ENCODE measurements at places on chromosomes 7 and 10.

- peak; percentile 72 for DNase-seq
Measured at GRCh38 chr10:4127518-4128315, 342.7 kb upstream of the KLF6 start.

DNA sequence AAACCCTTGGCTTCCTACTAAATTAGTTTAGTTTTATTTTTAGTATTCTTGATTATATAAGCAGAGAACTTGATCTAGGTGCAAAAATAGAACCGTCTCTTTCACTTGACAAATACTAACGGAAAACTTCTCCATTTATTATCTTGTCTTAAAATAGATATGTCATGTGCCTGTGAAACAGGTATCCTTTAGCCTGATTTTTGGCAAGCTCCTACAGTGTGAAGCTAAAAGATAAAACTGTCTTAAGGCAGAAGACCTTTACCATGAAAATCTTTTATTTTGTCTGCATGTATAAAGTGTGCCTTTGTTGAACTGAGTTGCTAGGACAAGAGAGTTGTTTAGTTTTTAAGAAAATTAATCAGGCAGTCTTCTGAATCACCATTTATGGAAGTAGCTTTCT lies 90.6 kb downstream of the CYP51A1 start:
- peak; percentile 9 for DNase-seq

- no peak for DNase-seq
Measured at GRCh38 chr7:25287291-25287690, 59.0 kb upstream of the NPVF start.

GRCh38 chr10:68251151-68251550 lies 19.2 kb upstream of the ATOH7 start:
- DNase-seq = no peak

DNA sequence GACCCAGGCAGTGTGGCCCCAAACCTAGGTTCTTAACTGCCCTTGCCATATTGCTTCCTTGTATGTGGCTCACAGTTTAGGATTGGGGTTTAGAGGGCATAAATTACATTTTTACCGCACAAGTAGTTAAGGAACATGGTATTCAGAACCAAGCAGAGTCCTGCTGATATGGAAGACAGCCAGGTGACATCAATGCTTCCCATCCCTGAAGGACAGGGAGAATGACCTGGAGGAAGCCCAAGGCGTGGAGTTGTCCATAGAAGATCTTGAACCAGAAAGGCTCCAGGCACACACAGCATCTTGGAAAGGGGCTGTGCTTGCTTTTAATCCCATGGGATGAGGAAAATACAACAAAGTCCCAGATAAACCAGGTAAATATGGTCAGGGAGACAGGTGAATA lies 48.3 kb downstream of the ATXN7L1 start:
- no peak for DNase-seq

DNA sequence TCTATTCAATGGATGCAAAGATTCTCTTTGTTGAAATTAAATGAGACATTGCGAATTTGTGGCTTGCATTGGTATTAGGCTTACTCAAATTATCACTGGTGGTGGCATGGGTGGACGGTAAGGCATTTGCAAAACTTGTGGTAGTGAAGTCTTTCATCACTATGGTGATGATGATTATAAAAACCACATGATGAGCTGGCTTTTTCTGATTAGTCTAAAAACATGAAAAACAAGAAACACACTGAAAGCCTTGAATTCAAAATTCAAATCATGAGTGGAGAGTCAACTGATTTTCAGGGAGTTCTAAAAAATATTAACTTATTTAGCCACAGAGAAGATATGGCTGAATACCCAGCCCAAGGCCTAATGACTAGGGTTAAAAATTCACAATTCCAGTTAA lies 99.8 kb upstream of the HGF start:
- no peak for DNase-seq
